Spinal cord (tissue), 10 donors: ENCODE measurements at places on chromosomes 5 and 9. TPM values are rescaled to one million over a fixed set of nuclear protein-coding genes. Genes with fewer than 3 reads are reported as not detected.

DNA sequence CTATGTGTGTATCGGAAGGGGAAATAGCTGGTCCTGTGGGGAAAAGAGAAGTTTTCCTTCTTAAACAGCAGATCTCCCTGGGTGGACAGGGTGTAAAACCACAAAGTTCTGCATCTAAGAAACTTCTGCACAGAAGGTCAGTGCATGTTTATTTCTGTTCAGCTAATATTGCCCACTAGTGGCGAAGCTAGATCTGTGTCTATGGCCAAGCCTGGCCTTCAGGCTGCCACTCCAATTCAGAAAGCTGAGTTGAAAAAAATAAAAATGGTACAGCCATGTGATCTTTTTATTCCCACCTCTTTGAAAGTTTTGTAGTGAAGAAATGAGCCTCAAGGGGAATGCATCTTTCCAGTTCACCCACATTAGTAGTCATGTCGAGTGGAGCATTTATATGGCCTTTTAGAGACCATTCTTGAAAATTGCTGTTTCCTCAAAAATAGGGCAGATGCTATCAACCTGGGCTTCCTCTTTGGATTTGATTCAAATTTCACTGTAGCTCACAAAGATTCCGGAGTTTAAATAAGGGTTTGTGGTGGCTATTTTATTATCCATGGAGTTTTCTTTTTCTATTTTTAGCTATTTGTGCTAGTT is 488.0 kb downstream of the PRELID2 start:
- H3K27ac ChIP-seq: no peak overlapping the region
- H3K4me1 ChIP-seq: no peaks in the 10 kb centered on the region
- peak; percentile 51 for DNase-seq
- no peaks in the 10 kb centered on the region for H3K27me3 ChIP-seq
- no peaks in the 10 kb centered on the region for H3K36me3 ChIP-seq
- H3K4me3 ChIP-seq: no peak overlapping the region

- H3K27me3 ChIP-seq: no peaks in the 10 kb centered on the region
- H3K4me1 ChIP-seq: peaks cover 20% of the 10 kb centered on the region
- DNase-seq: no peak
- H3K36me3 ChIP-seq: no peaks in the 10 kb centered on the region
- no peak overlapping the region for H3K4me3 ChIP-seq
Observed at GRCh38 chr9:132135456-132135855, 26.4 kb upstream of the NTNG2 start.

DNA sequence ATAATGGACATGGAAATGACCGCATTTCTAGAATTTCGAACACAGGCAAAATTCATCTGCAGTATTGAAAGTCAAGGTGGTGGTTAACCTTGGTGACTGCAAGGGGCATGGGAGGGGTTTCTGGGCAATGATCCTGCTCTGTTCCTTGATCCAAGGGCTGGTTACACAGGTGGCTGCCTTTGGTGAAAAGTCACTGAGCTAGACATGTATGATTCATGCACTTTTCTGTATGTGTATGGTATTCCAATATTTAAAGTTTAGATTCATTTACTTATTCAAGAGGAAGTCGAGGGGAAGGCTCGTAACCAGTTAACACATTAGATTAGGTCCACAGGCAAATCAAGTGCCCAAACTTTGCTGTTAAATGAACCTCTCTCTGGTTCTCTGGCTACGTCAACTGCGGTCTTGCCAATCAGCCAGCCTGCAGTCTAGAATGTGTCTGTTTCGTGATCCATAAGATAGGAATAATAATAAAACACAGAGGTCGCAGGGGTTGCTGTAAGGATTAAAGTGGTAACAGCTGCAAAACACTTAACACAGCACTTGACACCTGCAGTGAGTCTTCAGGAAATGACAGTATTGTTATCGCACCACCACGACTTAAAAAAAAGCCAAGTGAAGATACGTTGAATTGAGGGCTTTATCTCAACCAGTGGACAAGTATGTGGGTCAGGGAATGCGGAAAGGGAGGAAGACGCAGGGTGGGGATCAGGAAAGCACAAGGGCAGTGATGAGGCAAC is 92.5 kb downstream of the TLE1 start:
- peak overlapping the region; percentile 22 for H3K27ac ChIP-seq
- peaks cover 2% of the 10 kb centered on the region for H3K27me3 ChIP-seq
- H3K36me3 ChIP-seq: peaks cover 8% of the 10 kb centered on the region
- H3K4me1 ChIP-seq: peaks cover 14% of the 10 kb centered on the region

- DNase-seq: peak; percentile 45
- peaks cover 38% of the 10 kb centered on the region for H3K4me1 ChIP-seq
- no peak overlapping the region for H3K4me3 ChIP-seq
Observed at GRCh38 chr5:139105621-139106071, 92.5 kb downstream of the SIL1 start.

- no peak overlapping the region for H3K27ac ChIP-seq
- H3K27me3 ChIP-seq: no peaks in the 10 kb centered on the region
- no peaks in the 10 kb centered on the region for H3K36me3 ChIP-seq
- no peaks in the 10 kb centered on the region for H3K4me1 ChIP-seq
- no peak overlapping the region for H3K4me3 ChIP-seq
Observed at GRCh38 chr9:3446313-3446712, 79.5 kb downstream of the RFX3 start.

- H3K27me3 ChIP-seq: no peaks in the 10 kb centered on the region
- DNase-seq: no peak
- H3K36me3 ChIP-seq: peaks cover 2% of the 10 kb centered on the region
- H3K4me3 ChIP-seq: no peak overlapping the region
Observed at GRCh38 chr9:116806075-116806474, 119.0 kb downstream of the TRIM32 start.

- H3K27me3 ChIP-seq: no peaks in the 10 kb centered on the region
- H3K4me3 ChIP-seq: peak within 1 kb of the TSS; percentile 61
- H3K4me1 ChIP-seq: peaks cover 45% of the 10 kb centered on the region
- no peak for DNase-seq
- H3K36me3 ChIP-seq: no peaks in the 10 kb centered on the region
Observed at GRCh38 chr5:170503990-170504596, at the start of gene KCNIP1. Gene KCNIP1, plus strand, starts transcription at chr5:170504020.

- no peak for DNase-seq
- H3K4me3 ChIP-seq: no peak overlapping the region
- no peaks in the 10 kb centered on the region for H3K36me3 ChIP-seq
Observed at GRCh38 chr9:70408393-70409040, 5.9 kb downstream of the KLF9 start.

GRCh38 chr5:114660791-114661190 is 298.9 kb downstream of the KCNN2 start:
- no peak overlapping the region for H3K27ac ChIP-seq
- DNase-seq: no peak
- no peaks in the 10 kb centered on the region for H3K27me3 ChIP-seq
- H3K4me3 ChIP-seq: no peak overlapping the region
- no peaks in the 10 kb centered on the region for H3K4me1 ChIP-seq

- H3K4me1 ChIP-seq: peaks cover 18% of the 10 kb centered on the region
- H3K36me3 ChIP-seq: no peaks in the 10 kb centered on the region
- no peak overlapping the region for H3K27ac ChIP-seq
Observed at GRCh38 chr9:126151031-126151685, 175.5 kb upstream of the MVB12B start.

DNA sequence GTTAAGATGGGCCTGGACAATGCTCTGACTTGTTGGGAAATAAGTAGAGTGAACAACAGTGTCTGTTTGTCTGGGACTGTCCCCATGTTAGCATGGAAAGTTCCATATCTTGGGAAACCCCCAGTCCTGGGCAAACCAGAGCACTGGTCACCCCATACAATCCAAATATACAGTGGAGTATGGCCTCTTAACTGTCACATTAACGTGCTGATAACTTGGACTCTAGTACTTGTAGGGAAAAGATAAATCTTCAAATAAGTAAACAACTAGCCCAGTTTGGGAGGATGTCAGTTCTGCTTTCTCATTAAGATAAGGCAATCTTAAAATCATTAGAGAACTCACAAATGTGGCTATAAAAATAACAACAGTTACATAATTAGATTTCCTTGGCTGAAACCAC is 47.6 kb upstream of the JAK2 start:
- no peaks in the 10 kb centered on the region for H3K36me3 ChIP-seq
- H3K4me1 ChIP-seq: no peaks in the 10 kb centered on the region
- H3K27me3 ChIP-seq: no peaks in the 10 kb centered on the region
- DNase-seq: peak; percentile 6

GRCh38 chr9:112065806-112066606 is 109.1 kb downstream of the SUSD1 start:
- no peaks in the 10 kb centered on the region for H3K27me3 ChIP-seq
- DNase-seq: no peak
- no peak overlapping the region for H3K4me3 ChIP-seq
- no peaks in the 10 kb centered on the region for H3K4me1 ChIP-seq
- no peak overlapping the region for H3K27ac ChIP-seq

MUSK gene
- total RNA-seq: 1.2 TPM

PCDHGA10 gene
- 12.4 TPM for total RNA-seq

DOCK8 gene
- total RNA-seq: 14.2 TPM

PRXL2C gene
- total RNA-seq: 15.5 TPM

STKLD1 gene
- 3.6 TPM for total RNA-seq
